Lower leg skin (tissue), 4 donors: ENCODE measurements at places on chromosomes 11 and 22.

GRCh38 chr11:10117709-10118351 is 176.2 kb downstream of the SBF2 start:
- DNase-seq: no peak

GRCh38 chr22:42862045-42862734 is 5.1 kb upstream of the ARFGAP3 start:
- no peak for DNase-seq

GRCh38 chr11:74212533-74212932 is 41.4 kb downstream of the PPME1 start:
- DNase-seq: no peak

GRCh38 chr11:64650923-64651523 is 60.0 kb downstream of the SLC22A12 start:
- no peak for DNase-seq

- no peak for DNase-seq
These were observed 14.6 kb downstream of the ACAT1 start for GRCh38 chr11:108135845-108136544.

DNA sequence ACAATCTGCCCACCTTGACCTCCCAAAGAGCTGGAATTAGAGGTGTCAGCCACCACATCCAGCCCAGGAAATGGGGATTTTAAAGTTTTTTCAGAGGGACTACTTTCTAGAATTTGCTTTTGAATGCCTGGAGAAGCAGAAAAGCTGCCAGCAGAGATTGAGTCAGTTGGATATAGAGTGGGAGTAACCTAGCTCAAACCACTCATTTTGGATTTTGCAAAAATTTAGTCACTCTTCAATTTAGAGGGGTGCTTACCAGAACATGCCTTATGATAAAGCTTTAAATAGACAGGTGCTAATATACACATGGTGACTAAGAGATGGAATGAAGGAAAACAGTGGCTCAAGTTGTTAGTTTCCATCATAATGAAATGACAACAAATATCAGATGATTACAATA is 26.5 kb upstream of the PSMA1 start:
- no peak for DNase-seq

- DNase-seq: no peak
These were observed 32.4 kb upstream of the CD44 start for GRCh38 chr11:35106595-35106994.
